Right ventricle myocardium superior (tissue), 1 donor: ENCODE measurements at places on chromosomes 5 and 9.

- no peak for DNase-seq
Observed at GRCh38 chr9:75833778-75834177, 56.7 kb upstream of the PCSK5 start.

- no peak for DNase-seq
Observed at GRCh38 chr9:557601-558201, 283.8 kb upstream of the DMRT1 start.

DNA sequence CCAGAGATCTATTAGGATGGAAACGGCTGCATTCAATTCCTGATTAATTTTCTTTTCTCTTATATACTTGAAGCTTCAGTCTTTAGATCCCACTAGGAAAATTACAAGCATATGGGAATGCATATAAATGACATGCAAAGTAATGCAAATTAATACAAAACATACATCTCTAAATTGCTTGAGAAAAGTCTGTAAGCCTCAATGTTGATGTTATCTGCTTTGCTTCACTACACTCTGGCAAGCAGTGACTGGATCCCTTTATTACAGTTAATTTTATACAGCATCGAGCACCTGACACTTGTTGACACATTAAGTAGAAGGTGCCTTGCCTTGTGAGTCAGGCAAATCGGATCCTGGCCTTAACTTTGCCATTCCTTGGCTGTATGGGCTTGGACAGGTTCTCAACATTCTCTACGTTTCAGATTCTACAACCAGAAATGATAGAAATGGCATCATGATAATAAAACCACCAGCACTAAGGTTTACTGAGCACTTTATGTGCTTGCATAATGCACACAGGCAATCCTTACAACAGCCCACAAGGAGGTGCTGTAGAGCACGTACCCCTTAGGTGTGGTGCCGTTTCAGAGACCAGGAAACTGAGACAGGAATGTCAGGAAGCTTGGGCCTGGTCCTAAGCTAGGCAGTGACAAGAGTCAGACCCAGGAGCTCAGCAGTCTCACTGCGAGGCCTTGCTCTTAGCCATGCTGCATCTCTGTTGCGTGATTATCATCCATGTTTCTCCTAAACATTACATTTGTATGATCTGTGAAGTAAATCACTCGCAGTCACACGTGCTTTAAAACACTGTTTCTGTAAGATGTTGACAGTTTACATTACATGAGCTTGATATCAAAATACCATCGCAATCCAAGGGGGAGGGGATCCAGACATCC lies 2.7 kb downstream of the GCNT4 start:
- DNase-seq = peak; percentile 42

DNA sequence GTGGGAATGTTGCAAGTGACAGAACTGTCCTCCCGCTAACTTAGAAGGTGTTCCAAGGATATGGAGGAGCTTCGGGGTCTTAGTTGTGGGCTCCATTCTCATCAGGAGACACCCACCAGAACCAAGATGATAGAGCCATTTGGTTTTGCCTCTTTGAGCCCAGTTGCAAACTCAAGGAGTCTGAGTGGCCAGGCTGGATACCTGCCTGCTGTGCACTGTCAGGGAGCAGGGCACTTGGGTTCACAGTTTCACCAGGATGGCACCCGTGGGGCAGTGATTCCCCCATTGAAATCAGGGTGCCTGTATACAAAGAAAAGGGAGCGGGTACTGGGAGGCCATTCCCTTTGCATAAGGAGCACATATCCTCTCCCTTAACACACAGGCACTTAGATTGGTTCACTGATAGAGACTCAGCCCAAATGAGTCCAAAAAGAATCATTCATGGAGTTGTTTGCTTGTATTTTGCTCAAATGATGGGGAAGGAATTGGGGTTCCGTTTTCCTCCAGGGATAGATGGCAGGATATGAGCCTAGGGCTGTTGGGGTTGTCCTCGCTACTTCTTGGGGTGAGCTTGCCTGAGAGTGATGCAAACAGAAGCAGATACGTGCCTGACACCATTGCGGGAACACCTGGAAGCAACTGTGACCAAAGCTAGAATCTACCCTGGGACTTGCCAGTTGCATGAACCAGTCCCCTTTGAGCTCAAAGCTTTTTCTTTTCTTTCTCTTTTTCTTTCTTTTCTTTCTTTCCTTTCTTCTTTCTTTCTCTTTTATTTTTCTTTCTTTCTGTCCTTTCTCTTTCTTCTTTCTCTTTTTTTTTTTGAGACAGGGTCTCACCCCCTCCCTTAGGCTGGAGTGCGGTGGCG lies 1.3 kb upstream of the PRR7 start:
- no peak for DNase-seq

GRCh38 chr5:52893105-52893504 lies 96.0 kb upstream of the ITGA2 start:
- no peak for DNase-seq

DNA sequence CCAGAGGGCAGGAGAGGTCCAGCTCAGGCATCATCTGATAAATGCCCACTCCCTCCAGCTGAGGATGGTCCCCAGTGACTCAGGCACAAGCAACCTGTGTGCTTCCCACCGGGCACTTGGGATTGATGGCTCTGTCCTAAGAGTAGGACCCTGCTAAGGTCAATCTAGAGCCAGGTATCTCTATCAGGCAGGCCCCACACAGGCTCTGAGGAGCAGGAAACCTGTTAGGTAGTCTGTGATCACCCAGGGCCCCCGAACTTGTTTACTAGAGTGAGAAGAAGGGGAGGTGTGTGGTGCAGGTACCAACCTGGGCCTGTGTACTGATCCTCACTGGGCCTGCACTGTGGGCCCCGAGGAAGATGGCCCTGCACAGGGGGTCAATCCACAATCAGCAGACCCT lies 119.6 kb upstream of the FSTL4 start:
- DNase-seq = no peak

DNA sequence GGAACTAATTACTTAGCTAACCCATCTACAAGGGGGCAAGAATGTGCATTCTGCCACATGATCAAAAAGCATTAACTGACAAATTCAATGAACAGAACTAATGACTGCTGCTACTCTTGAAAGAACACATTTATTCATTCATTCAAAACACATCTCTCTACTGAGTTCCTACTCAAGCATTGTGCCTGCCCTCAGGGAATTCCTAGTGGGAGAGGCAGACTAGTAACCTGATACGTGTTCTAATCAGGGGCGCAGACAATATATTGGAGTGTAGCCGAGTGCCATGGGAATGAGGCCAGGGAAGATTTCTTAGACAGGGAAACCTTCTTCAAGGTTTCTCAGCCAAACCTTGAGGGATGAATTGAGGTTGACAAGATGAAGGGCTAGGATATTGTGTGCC lies 56.7 kb upstream of the PAPPA start:
- DNase-seq = no peak

GRCh38 chr5:39520232-39520572 lies 95.4 kb upstream of the DAB2 start:
- no peak for DNase-seq

- peak; percentile 85 for DNase-seq
Observed at GRCh38 chr9:136023410-136024225, 62.4 kb upstream of the UBAC1 start.

DNA sequence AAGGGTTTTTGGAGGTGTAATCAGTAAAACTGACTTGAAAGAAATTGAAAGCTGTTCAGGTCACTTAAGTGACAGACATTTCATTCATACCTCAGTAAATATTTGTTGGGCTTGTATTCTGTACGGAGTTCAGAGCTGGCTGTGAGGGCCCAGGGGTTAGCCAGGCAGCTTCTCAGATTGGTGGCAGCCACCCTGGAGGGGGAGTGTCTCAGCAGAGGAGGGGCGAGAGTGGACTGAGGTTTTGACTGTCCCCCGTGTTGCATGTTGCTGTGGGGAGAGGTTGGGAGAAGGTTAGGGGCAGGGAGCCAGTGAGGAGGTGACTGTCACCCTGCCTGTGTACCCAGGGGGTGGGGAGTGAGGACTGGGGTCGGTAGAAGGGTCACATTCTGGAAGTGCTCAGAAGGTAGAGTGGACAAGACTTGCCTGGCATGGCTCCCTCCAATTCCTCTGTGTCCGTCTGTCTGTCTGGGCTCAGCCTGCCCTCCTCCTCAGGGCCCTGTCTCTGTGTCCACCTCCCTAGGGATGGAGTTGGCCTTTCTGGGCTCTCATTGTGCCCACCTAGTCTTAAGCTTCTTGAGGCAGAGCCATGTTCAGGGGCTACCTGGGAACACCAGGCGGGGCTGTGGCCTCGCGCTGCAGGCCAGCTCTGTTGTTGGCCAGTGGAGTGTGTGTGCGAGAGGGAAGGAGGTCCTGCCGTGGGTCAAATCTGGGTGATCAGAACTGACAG lies 4.4 kb downstream of the PHF2 start:
- no peak for DNase-seq

DNA sequence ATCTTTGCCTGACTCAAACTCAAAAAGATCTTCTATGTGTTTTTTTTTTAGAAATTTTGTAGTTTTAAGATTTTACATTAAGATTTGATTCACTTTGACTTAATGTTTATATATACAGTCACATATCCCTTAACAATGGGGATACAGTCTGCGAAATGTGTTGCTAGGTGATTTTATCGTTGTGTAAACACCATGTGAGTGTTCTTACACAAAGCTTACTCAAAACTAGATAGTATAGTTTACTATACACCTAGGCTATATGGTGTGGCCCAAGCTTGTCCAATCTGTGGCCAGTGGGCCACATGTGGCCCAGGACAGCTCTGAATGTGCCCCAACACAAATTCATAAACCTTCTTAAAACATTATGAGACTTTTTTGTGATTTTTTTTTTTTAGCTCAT lies 131.9 kb downstream of the CWC27 start:
- no peak for DNase-seq

DNA sequence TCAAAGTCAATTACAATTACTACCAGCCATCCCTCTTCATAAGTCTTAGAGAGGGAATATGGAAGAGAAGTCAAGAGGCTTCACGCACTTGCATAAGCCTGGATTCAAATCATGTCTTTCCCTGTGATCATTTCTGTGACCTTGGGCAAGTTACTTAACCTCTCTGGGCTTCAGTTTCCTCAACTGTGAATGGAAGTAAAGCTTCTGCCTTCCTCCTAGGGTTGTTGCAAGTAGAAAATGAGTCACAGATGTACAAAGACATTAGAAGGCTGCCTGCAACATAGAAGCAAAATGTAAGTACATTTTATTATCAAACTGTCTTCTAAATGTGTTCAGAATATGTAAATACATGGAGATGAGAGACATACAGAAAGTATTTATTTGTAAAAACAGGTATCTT lies 42.3 kb upstream of the SEMA6A start:
- DNase-seq = no peak

DNA sequence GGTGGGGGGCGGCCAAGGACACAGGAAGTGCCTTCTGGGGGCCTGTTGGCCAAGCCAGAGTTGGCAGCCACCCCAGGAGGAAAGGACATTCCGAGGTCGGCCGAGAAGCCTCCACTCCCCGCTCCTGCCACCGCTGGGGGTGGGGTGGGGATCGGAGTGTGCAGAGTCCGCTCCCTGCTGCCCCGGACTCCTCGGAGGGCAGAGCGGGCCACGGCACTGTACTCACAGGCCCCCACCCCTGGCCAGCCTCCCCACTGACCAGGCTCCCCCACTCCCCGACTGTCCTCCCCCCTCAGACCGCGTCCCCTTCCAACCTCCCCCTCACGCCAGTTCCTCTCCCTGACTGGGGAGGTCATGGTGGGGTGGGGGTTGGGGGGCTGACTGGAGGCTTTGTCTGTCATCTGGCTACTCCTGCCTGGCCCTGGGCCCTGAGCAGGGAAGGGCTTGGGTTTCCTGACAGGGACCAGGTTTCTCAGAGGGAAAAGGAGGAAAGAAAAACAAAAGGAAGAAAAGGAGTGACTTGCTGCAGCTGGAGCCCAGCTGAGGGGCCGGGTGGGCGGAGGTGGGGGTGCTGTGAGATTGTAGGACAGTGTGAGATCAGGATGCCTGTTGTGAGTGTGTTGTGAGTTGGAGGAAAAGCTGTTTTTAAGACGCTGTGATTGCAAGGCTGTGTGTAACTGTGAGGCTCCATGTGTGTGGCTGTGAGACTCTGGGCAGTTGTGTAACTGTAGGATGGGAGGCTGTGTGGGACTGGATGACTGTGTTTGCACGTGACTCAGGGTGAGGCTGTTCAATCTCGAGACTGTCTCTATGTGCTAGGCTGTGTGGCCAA lies 29.7 kb downstream of the CNTFR start:
- DNase-seq = peak; percentile 66

GRCh38 chr9:124410321-124410913 lies 4.8 kb downstream of the PSMB7 start:
- no peak for DNase-seq

- no peak for DNase-seq
Observed at GRCh38 chr9:136728548-136729123, 14.1 kb downstream of the LCN10 start.

- no peak for DNase-seq
Observed at GRCh38 chr5:60521376-60522291, 178.3 kb downstream of the DEPDC1B start.

GRCh38 chr5:32432633-32433032 lies 11.9 kb downstream of the ZFR start:
- DNase-seq = no peak

GRCh38 chr9:20593537-20593936 lies 28.8 kb downstream of the MLLT3 start:
- no peak for DNase-seq

GRCh38 chr5:142716963-142717362 lies 31.1 kb upstream of the FGF1 start:
- DNase-seq = peak; percentile 62

DNA sequence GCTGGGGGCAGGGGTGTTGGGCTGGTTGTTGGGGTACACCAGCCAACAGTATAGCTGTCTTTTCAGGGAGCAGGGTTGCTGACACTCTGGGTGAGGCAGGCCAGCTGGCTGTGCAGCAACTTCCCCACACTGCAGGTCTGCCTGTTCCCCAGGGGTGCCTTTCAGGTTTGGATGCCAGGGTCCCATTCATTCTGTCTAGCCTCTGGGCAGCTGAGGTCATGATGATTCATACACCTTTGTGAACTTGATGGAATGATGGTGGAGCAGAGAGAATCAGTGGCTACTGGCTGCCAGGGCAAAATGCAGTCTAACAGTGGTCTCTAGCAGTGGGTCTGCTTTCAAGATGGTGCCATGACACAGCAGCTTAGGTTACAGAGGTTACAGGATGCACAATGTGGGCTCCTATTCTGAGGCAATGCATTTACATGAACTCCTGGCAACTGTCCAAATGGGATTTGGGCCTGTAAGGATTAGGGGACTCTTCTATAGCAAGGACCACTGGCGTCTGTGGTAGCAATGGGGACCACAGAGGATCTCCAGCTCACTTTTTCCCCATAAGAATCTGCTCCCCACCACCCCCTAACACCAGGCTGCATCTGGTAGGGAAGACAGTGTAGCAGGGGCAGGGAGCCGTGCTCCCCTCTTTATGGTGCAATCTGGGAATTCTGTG lies 103.7 kb downstream of the FEM1C start:
- no peak for DNase-seq

DNA sequence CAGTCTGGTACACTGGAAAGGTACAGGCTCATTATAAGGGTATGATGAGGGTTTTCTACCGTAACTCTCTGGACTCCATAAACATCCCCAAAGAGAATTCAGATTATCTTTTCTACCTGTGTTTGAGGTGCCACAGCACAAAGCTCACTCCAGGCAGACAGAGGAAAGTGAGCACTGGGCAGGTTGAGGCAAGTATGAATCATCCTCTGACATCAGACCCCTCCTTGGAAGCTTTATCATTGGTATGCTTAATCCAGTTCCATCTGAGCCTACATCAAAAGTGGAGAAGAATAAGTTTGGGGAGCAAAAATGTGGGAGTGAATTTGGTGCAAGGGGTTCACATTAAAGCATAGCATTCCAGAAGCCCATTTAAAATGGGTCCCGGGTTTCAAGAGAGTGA lies 21.7 kb downstream of the C9orf152 start:
- DNase-seq = no peak
